Regular cardiac myocyte (primary cell): ENCODE measurements at places on chromosomes 6 and 20. TPM values are rescaled to one million over a fixed set of nuclear protein-coding genes. Genes with fewer than 3 reads are reported as not detected.

The PBOV1 gene
- total RNA-seq, result not detected in 2 replicates

The OXT gene
- not detected in 2 replicates for total RNA-seq

The PI3 gene
- total RNA-seq, result not detected in 2 replicates

The MUCL3 gene
- not detected in 2 replicates for total RNA-seq

The TRIM27 gene
- total RNA-seq, result 47.0 and 50.2 TPM in 2 replicates

The DYNLT1 gene
- total RNA-seq, result 93.6 and 153 TPM in 2 replicates

The IPCEF1 gene
- under 0.01 TPM in 1 of 2 replicates, not detected in the other for total RNA-seq

The GPR63 gene
- 0.28 and 0.38 TPM in 2 replicates for total RNA-seq

The C20orf144 gene
- total RNA-seq, result 0.19 and 0.28 TPM in 2 replicates

The MYB gene
- 0.28 and 6.3 TPM in 2 replicates for total RNA-seq
